ENCODE measurements at places on chromosomes 16 and 17.

- no peak for DNase-seq
Measured at GRCh38 chr17:42521036-42521435, 15.0 kb upstream of the NAGLU start.

DNA sequence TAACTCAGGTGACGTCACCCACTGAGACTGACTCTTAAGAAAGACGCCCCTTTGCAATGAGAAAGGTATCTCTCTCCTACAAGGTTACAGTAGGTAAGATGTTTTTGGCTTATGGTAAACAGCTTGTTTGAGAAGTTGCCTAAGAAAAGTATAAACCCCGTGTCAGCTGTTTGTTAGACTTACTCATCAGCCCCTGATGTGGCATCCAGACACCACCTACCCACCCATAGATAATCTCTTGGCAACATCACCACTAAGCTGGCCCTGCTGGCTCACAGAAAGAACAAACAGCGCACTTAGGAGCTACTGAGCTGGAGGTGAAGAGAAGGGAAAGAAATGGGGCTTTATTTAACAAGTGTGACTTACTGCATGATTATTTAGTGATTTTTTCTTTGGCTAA is 121.0 kb downstream of the PARN start:
- DNase-seq = peak; percentile 71

DNA sequence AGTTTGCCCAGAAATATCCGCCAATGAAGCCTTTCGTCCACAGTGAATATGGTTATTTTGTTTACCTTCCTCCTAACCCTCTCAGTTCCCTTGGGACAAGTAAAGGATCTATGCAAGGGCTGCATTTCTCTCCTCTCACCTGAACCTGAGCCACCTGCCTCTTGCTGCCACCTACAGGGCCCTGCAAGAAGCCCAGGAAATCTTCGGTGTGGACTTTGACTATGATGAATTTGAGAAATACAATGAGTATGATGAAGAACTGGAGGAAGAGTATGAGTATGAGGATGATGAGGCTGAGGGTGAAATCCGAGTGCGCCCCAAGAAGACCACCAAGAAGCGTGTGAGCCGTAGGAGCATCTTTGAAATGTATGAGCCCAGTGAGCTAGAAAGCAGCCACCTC is 14.0 kb downstream of the SUPT6H start:
- no peak for DNase-seq

GRCh38 chr16:83568345-83568744 is 239.4 kb upstream of the HSBP1 start:
- DNase-seq = no peak

- DNase-seq = no peak
Measured at GRCh38 chr17:45688353-45688752, 95.8 kb upstream of the CRHR1 start.

DNA sequence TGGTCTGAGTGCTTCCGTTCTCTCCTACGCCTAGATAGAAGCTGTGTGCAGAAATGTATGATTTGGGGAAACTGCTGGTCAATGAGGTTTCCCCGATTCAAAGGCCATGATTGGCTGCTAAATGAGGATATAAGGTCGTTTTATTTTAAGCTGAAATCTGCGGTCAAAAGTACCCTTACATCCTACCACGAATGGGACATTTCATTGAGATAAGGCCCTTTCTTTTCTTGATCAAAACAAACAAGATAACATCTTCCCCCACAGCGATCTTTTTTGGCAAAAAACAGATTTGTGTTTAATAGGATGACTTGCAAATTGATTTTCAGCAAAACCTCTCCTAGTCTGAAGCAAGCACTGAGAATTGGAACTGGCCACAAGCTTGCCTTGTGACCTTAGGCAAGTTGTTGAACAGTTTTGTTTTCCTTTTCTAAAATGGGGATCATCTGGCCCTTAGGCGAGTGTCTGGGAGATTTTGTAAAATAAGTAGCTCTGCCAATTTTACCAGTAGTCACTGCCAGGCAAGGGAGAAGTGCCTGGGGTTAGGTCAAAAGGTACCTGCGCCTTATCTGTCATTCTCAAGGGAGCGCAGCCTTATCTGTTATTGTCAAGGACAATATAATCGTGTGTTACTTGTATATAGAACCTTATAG is 635 bp downstream of the SCPEP1 start:
- peak; percentile 62 for DNase-seq

- no peak for DNase-seq
Measured at GRCh38 chr17:77890771-77891170, 67.7 kb upstream of the TNRC6C start.

DNA sequence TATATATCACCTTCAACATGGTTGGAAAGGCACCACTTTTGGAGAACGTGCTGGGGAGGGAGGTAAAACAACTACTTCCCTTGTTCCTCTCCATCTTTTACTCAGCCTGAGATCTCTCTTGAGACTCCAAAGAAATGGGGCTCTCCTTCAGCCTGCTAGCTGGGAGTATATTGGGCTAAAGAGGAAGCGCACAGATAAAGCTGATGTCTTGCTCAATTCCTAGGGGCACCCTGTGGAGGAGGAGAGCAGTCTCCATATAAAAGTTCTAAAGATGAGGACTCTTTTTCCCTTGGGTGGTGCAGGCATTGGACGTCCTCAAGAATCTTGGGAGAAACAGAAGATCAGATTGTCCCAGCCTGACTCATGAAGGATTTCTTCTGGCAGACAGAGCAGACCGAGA is 4.6 kb upstream of the ETV4 start:
- no peak for DNase-seq
